Bronchus fibroblast of lung (primary cell): ENCODE measurements at places on chromosomes 6 and 20. TPM values are rescaled to one million over a fixed set of nuclear protein-coding genes. Genes with fewer than 3 reads are reported as not detected.

TMEM244 gene
- total RNA-seq: not detected in 2 replicates

CDSN gene
- not detected in 2 replicates for total RNA-seq

RUNX2 gene
- 8.6 and 9.2 TPM in 2 replicates for total RNA-seq

OR12D3 gene
- not detected in 2 replicates for total RNA-seq

LRRN4 gene
- 0.15 TPM in 1 of 2 replicates, not detected in the other for total RNA-seq

ADGRG6 gene
- 6.8 and 7.9 TPM in 2 replicates for total RNA-seq

HLA-DPB1 gene
- 4.0 TPM in 1 of 2 replicates, not detected in the other for total RNA-seq

RSPH4A gene
- 0.17 TPM in 1 of 2 replicates, not detected in the other for total RNA-seq
